ENCODE measurements at places on chromosomes 2 and 18.

DNA sequence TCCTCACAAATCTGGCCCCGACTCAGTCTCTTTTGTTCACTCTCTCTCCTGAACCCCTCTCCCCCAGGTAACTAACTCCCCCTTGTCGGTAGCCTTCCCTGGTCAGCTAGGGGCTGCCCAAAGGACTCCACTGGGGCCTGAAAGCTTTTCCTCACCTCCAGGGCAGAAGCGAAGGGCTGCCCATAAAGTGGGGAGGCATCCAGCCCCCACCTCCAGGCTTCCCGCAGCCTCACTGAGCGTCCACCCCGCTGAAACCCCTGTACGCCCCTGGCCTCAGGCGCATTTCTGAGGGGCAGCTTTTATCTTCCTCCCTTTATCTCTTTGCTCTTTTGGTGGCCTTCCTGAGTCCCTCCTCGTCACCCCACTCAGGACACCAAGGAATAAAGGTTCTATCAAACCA is 249.3 kb downstream of the CYP26B1 start:
- DNase-seq: no peak

DNA sequence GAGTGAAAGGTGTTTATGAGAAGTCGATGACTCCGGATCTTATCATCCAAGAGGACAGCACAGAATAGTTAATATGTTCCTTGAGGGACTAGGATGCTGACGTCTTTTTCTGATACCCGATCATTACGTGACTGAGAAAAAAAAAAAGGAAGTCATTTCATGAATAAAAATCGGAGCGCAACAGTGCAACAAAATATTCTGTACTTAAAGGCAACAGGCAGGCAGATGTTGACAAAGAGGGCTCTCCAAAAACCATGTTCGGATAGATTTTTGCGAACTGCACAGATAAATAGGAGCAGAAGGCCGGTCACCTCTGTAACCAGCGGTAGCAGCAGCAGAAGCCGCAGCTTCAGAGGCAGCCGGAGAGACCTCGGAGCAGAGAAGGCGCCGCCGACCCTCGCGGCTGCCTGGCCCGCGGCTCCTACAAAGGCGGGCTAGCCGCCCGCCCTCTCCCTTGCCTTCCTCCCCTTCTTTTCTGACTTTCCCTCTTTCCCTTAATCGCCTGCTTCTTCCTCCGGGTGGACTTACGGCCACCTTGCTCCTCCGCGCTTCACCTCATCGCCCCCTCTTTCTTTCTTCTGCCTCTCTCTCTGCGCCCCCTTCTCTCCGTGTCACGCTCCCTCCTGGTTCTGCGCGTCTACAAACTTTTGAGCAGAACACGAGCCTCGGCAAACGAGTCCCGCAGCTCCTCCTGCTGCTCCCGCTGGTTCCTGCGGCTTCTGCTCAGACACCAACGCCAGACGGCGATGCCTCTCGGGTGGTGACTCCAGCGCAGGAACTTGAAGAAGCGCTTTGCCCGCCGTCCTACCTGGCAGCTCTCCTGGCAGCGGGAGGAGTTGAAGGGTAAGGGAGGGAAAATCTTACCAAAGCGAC is at the start of gene ADCYAP1:
ADCYAP1 (plus strand) TSS at position 654 of the 873 bp plus-strand sequence. CDS start 516 bp downstream, outside the sequence.
- no peak for DNase-seq

DNA sequence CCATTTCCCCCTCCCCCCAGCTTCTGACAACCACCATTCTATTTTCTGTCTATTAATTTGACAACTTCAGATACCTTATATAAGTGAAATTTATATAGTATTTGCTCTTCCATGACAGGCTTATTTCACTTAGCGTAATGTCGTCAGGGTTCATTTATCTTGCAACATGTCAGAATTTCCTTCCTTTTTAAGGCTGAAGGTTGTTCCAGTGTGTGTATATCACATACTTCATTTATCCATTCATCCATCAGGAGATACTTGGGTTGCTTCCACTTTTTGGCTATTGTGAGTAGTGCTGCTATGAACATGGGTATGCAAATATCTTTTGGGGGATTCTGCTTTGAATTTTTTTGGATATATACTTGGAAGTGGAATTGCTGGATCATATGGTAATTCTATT is 7.4 kb downstream of the BCL2L11 start:
- no peak for DNase-seq

DNA sequence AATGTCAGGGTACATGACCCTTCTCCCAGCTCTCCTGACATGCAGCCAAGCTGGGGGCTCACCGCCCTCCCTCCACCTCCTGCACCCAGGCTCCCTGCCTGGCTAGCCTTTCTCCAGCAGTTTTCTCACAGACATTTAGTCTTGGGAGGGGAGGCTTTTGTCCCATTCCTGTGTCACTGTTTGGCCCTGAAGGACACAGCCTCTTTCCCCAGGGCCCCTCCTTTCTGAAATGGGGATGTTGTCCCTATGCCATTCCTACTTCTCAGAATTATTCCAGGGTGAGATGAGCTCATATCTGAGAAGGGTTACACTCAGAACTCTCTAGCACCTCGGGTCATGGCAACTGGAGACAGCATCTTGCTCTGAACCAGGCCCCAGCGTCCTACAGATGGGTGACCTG is 47.3 kb upstream of the MRPL33 start:
- DNase-seq: no peak

DNA sequence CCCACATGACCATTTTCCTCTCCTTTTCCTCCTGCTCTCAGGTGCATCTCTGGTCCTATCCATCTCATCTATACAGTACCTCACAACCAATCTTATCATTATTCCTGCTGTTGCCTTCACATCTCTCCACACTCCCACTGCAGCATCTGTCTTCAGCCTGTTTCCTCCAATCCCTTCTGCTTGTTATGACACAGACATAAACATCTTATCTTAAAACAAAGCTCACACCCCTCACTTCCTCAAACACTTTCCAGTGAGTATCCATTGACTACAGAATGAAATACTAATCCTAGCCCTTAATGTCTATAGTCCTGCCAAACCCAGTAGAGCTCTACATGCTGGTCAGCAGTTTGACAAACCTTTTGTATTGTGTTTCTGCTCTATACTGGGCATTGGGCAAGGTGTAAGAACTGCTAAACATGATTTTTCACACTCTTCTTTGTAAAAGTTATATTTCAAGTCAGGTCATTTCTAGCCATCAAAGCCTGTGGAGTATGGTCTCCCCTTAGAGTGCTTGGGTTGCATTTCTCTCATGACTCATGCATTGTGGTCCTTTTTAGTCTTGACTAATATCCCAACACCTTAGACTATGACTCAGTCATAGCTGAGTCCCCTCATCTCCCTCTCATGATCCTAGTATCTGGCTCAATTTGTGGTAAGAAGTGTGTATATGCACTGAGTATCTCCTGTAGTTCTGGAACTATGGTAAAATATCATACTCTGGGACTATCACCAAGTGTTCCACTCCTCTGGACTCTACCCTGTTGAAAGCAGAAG is 187.0 kb downstream of the CYRIA start:
- no peak for DNase-seq

DNA sequence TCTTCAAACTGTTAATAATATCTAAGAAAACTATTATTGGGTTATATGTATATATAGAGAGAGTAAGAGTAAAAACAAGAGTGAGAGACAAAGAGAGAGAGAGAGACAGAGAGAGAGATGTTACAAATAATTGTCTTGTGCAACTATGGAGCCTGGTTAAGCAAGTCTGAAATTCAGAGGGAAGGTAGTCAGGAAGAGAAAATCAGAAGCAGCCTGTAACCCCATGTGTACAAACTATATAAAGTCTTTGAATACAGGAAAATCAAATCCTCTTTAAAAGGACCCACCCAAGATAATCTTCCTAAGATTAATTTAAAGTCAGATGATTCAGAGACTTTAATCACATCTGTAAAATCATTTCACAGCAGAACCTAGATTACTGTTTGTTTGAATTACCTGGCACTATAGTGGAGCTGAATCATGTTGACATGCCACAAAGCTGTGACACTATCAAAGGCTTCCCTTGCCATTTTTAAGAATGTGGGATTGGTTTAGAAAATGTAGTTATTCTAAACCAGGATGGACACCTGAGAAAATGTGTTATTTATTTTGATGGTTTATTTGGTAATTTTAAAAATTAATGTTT is 301.7 kb upstream of the FSIP2 start:
- DNase-seq: no peak

GRCh38 chr2:38074764-38075506 is 1.0 kb downstream of the CYP1B1 start:
- no peak for DNase-seq

DNA sequence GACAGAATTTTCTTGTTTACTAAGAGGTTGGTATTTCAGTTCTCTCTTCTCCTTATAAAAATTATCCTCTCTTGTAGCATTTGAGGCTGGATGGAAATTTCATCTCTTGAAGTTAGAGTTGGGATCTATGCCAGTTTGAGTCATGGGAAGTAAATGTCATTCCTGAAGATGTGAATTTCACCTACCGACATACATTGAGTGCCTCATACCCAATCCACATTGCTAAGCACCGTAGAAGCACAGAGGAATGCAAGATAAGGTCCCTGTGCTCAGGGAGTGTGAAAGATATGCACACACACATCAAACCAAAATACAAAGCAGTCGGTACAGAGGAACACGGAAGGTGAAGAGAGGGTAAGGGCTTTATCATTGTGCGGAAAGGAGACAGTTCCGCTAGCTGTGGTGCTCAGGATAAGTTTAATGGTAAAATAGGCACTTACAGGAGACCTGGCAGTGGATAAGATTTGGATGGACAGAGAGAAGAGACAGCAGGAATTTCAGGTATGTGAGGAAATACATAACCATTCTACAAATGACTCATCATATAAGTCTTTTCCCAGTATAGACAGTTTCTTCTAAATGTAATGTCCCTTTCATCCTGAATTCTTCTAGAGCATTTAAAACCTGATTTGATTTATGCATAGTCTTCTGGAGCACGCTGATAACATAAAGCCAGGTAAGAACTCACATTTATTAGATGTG is 205.3 kb upstream of the ST6GAL2 start:
- no peak for DNase-seq

DNA sequence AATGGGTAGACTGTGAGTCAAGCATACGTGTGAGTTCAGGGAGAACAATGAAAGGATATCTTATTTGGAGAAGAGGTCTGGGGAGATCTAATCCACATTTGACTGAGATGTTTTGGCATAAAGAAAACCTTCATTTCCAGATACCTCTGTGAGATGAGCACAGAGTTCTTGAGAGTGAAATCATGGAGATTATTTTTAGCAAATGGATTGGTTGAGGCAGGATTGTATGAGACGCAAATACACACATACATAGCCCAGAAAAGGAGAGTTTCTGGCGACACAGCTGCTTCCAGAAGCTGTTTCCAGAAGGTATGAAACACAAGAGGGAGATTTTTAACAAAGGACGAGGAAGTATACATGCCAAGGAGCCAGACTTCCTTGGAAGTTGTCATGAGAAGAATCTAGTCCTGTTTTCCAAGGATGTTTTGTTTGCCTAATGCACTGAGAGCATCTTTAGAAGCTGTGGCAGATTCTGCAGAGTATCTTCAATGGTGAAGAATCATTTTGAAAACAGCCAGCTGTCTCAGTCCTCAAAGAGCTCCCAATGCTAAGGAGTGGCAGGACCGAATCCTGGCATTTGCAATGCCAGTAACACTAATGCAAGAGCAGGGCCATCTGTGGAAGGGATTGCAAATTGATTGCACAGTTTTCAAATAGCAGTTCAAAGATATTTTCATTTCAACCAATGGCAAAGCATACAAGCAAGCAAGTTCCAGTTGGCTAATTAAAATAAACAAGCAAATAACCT is 177.2 kb downstream of the SETBP1 start:
- no peak for DNase-seq

DNA sequence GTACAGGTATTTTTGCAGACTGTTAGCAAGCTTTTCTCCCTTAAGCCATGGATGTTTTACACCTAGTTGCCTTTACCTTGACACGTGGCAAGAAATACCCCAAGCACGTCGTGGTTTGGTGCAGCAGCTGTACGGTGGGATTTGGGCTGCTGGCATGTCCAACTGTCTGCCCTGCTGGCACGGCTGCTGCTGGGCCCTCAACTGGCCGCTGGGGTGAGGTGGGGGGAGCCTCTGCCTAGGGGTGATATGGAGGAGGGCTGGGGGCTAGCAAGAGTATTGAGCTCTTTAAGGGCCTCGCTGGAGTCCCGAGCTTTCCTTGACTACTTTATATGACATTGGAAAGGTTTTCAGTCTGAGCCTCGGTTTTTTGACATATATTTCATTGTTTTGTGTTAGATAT is 41.6 kb downstream of the LPIN1 start:
- no peak for DNase-seq

- DNase-seq: no peak
These were observed 3.0 kb downstream of the SAP130 start for GRCh38 chr2:128024816-128025215.

- DNase-seq: no peak
These were observed 71.7 kb upstream of the ASB18 start for GRCh38 chr2:236335696-236336574.

- no peak for DNase-seq
These were observed 6.4 kb upstream of the CRYGC start for GRCh38 chr2:208135794-208136715.

- DNase-seq: no peak
These were observed 106.8 kb upstream of the LDAH start for GRCh38 chr2:20929721-20930120.

GRCh38 chr2:195619590-195619989 is 37.4 kb upstream of the SLC39A10 start:
- no peak for DNase-seq
